ENCODE measurements at places on chromosomes 11 and 22. TPM values are rescaled to one million over a fixed set of nuclear protein-coding genes. Genes with fewer than 3 reads are reported as not detected.

GRCh38 chr11:110349138-110349996 is 53.0 kb upstream of the RDX start:
- DNase-seq = no peak

GRCh38 chr11:70645537-70645936 is 247.2 kb downstream of the CTTN start:
- DNase-seq = no peak

GRCh38 chr11:33696411-33696810 is 4.2 kb downstream of the C11orf91 start:
- no peak for DNase-seq

GRCh38 chr11:93143800-93144199 is 54.0 kb downstream of the SLC36A4 start:
- no peak for DNase-seq

- DNase-seq = no peak
Measured at GRCh38 chr22:23604939-23605712, 25.0 kb upstream of the IGLL1 start.

Gene SLC22A6
- not detected for polyA plus RNA-seq

- DNase-seq = no peak
Measured at GRCh38 chr11:95780544-95780943, 9.0 kb downstream of the FAM76B start.

Gene KDM4E
- polyA plus RNA-seq = not detected

Gene RFPL1
- polyA plus RNA-seq = not detected

Measured in heart right ventricle (tissue), 16 donors.